ENCODE measurements at places on chromosomes 5 and 9.
A peak's percentile ranks its signal among the peaks of the same experiment; 100 is the strongest.

- DNase-seq: no peak
Observed at GRCh38 chr9:16619402-16619801, 251.1 kb downstream of the BNC2 start.

DNA sequence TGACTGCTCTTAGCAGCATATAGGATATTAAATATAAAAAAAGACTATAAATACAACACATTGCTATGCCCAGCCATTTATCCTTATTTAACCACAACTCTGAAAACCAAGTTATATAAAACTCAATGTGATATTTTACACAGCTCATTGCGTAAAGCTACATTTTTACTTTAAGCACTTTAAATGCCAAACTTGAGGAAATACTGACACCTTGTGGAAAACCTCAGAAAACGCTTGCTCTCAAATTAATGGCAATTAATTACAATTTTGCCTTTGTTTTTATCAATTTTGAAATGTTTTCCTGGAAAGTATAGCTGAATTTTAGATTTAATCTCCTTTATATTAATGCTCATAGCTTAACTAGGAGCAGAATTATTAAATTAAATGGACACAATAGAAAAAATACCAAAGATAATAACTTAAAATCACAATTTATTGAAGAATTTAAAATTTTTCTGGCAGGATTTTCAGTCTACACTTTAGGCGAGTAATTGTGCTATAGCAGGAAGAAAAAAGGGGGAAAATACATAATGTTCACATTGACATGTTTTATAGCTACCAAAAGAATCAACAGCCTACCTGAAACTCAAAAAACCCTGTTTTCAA, 25.2 kb upstream of the PLAC8L1 start:
- DNase-seq: peak; percentile 55

DNA sequence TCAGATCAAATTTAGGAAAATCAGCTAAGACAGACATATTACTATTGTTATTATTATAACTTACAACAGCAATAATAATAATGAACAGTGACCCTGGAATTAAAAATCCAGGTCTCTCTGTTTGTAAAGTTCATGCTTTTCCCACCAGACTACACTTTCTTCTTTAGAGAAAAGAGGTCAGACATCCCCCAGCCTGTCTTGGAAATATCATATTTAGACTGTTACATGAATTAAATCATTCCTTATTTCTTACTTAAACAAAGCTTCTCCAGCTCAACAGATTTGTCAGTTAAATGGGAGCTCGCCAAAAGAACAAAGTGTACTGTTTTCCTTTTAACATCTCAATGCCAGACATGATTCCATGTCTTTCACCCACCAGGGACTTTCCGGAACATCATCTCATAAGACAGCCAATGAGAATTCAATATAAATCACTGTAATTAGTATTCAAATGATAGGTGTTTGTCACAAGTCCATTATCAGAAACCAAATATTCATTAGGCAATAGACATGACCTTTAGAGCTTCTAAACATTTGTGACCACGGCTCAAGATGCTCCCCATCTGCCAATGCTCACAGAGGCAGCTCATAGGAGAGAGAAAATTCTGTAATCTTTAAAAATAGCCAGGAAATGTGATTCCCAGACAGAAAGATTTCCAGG, 351.9 kb downstream of the ENC1 start:
- DNase-seq: peak; percentile 50

DNA sequence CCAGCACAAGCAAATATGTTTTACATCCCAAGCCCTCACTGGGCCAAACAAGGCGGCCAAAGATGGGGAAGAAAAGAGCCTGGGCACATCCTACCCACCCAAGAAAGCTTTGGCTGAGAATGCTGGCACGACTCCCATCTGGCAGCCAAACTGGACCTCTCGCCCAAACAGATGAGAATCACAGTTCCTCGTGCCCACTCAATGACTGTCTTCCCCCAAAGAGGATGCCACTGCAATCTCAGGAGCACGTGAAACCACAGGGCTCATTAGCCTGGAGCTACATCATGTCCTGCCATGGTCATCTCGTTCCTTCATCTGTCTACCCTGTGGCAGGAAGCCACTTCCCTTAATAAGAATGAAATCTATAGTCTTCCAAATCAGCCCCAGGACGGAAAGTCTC, 536.8 kb downstream of the BNC2 start:
- no peak for DNase-seq

DNA sequence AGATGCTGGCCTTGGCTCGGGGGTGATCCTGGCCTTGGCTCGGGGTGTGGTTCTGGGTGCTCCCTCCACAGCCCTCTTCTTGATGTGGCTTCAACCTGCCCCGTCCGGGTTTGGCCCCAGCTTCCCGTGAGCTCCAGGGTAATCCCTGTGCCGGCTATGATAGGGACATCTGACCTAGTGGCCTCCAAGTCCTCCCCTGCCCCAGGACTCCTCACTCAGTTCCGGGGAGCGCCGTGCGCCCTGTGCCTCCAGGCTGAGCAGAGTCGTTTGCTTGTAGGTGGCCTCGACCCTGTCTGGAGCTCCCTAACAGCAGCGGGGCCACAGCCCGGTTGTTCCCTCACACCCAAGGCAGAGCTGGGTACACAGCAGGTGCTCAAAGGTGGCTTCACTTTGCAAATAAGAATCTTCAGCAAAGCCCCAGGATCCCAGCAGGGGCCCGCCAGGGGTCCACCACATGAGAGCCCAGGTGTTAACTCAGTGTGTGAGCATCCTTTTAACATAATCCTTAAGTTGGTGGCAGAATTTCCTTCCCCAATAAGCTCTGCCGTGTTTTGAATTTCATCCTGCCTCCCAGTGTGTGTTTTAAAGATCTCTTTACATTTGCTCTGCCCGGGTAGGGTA, 32.3 kb upstream of the CEP72 start:
- DNase-seq: no peak
